CD4-positive, alpha-beta T cell treated with Interleukin-12 subunit alpha and Interleukin-12 subunit beta, for 1 hour (primary cell): ENCODE measurements at places on chromosomes 3 and 15.

DNA sequence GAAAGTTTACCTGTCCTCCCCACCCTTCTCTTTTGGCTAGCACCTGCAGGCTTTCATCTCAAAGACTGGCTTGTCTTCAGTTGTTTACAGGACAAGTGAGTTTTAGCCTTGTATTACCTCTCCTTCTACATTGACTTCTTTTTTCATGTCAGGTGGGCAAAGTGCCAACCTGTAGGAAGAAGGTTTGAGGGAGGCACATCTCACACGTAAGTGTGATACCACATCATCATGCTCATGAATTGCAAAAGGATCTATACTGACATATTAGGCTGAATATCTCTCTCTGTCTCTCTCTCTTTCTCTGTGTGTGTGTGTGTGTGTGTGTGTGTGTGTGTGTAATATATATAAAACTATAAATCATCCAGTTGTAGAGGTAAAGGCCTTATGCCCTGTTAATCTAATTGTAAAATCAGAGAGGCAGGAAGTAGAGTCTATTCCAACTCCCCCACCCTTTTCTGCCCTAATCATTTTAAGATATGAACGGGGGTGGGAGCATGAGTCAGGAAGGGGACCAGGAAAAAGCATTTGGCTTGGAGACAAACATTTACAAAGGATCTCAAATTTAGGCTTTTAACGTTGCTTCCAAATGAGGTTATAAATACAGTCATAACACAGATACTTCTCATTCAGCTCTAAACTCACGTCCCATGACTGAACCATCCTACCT is 107.0 kb upstream of the PFN2 start:
- no peak for DNase-seq

DNA sequence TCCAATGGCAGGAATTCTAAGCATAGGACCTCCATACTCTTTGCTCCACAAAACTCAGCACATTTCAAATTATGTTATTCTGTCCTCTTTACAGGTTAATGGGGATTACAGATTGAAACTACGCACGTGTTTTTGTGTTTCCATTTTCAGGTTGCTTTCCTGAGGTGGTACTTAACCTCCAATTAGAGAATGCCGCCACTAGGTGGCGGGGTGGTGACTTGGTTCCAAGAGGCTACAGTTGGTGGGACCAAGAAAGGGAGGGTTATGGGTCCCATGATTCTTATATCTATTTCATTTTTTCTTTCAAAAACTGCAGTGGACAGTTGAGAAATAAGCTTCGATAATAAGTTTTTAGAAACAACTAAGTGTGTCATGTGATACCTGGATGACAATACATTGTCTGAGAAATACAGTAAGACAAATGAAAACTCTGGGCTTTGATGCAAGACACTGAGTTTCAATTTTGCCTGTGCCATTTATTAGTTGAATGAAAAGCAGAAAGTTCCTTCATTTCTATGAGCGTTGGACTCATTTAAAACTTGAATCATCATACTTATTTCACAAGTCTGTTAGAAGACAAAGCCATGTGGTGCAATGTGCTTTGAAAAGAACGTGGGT is 539.0 kb downstream of the FGF12 start:
- DNase-seq = peak; percentile 32

GRCh38 chr15:69862540-69862939 is 235.2 kb downstream of the TLE3 start:
- no peak for DNase-seq

GRCh38 chr3:52805270-52806039 is 10.9 kb downstream of the ITIH3 start:
- no peak for DNase-seq

DNA sequence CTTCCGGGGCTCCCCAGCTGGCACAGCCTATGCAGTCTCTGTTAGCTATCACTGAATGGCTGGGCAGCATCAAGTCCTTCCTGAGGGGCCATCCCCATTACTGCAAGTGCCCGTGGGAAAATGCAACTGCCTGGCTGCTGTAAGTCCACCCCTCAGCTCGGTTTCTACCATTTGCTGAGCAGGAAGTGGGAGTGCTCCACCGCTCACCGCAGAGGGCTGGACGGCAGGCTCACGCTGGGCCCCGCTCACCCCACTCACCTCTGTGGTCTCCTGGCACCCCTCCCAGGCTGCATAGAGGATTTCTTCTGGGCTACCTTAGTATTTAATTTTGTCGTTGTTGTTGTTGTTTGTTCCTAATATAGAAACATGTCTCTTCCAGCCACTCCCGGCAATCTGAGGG is 270.2 kb downstream of the PLCL2 start:
- DNase-seq = peak; percentile 8

GRCh38 chr15:35437157-35437556 is 108.8 kb downstream of the DPH6 start:
- no peak for DNase-seq

GRCh38 chr3:138323971-138324370 is 5.7 kb downstream of the NME9 start:
- DNase-seq = no peak

- no peak for DNase-seq
Observed at GRCh38 chr15:49673861-49674260, 53.0 kb downstream of the DTWD1 start.

DNA sequence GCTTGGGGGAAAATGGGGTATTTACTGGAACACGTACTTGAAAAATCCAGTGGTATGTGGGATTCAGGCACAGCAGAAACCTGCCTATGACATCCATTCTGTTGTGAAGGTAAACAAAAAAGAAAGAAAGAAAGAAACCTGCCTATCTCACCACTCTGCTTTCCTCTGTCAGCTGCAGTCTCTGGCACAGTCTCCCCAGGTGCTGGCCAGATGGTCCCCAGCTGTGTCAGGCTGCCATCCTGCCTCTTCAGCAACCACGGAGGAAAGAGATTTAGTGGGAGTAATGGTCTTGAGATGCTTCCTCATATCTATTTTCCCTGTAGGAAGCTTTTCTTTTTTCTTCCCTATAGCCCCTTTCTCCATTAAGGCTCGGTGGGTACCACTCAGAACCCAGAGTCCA is 2.5 kb upstream of the PXYLP1 start:
- DNase-seq = no peak

GRCh38 chr3:195122261-195122660 is 148.7 kb downstream of the XXYLT1 start:
- DNase-seq = no peak

- no peak for DNase-seq
Observed at GRCh38 chr3:61802772-61803171, 241.4 kb downstream of the PTPRG start.

- DNase-seq = no peak
Observed at GRCh38 chr3:160400702-160401150, 1.3 kb downstream of the SMC4 start.

- no peak for DNase-seq
Observed at GRCh38 chr15:82174471-82175235, 87.9 kb downstream of the EFL1 start.

- DNase-seq = no peak
Observed at GRCh38 chr3:197212290-197212689, 86.1 kb downstream of the DLG1 start.

GRCh38 chr3:171806200-171807128 is 3.8 kb downstream of the PLD1 start:
- DNase-seq = no peak

- DNase-seq = no peak
Observed at GRCh38 chr3:190333961-190334360, 11.7 kb upstream of the CLDN1 start.

DNA sequence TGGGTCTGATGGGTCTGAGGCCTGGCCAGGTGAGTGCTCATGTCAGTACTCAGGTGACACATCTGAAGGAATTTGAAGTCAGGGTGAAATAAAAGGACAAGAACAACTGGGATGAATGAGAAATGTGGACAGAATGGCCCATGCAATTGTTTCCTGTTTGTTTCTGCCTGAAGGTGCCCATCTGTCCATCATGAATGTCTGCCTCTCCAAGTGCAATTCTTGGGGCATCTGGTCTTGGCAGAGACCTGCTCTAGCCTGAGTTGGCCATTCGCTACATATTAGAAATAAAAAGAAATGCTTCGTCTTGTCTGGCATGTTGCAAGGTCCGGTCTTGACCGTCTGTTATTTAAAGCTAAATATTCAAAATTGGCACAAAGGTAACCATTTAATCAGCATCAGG is 142.0 kb upstream of the AGBL1 start:
- DNase-seq = no peak

- DNase-seq = no peak
Observed at GRCh38 chr15:74120426-74120825, 10.0 kb upstream of the ISLR2 start.

- no peak for DNase-seq
Observed at GRCh38 chr3:9783954-9784353, 8.3 kb downstream of the TADA3 start.

DNA sequence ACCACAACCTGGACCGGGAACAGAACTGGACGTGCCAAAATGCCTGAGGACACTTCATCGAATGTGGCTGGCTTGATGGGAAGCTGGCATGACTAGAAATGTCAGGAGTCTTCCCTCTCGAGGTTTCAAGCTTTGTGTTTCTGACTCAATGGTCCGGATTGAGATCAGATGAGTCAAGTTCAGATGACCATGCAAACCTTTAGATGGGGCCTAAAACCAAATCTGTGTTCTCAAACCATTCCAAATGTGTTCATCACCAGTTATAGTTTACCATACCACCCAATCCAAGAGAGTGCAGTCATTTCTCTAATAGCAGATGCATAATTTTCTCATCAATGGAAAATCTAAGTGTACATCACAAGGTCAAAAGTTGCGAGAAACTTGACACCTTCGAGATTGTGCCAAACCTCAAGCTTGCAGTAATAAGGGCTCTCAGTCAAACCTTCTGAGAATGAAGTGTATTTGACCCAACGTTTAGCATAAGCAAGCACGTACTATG is 369.1 kb downstream of the RORA start:
- DNase-seq = no peak

DNA sequence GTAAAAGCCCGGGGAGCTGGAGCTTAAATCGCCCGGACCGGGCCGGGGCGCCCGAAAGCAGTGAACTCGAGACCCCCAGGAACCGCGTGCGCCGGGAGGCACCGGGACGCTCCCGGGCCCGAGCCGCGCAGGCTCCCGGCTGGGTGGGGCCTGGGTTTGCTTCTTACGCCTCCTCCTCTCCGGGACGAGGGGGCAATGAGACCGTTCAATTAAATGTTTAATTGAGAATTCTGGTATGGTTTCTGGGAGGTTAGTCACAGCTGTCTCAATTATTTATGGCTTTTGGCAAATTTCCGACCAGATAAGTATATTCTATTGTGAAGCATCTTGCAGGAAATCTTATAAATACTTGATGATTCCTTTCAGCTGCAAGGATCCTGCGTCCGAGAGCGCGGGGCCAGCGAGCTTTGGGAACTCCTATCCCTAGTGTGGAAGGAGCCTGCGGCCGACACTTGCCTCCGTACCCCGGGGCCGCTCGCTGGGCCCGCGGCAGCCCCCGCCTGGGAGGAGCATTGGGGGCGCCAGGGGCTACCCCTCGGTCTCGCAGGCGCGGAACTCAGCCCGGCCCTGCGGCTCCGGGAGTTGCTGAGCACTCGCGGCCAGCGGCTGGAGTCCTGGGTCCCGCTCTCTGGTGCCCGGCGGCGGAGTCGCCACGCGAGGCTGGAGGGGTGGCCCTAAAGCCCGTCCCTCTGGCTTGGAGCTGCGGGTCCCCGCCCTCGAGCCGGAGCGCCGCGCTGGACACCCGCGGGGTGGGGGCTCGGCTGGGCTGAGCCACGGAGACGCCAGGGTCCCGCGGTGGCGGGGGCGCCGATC is 10.3 kb downstream of the ISL2 start:
- no peak for DNase-seq

DNA sequence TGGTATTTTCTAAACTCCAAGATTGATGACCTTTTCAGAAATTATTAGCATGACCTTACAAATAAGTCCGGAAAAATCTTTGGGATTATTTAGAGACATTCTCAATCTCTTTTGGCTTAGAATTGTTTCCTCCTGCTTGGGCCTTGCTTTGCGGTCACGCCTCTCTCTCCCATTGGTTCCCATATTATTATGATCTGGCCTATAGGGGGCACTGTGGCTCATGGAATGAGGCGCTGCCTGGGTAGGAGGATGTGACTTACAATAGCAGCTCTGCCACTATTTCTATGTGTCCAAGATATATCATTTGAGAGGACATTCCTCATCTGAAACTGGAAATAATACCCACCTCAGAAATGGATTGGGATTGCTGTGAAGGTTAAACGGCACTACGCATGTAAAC is 464.9 kb downstream of the MFSD1 start:
- no peak for DNase-seq

- no peak for DNase-seq
Observed at GRCh38 chr3:133799794-133800585, 5.6 kb upstream of the SRPRB start.

DNA sequence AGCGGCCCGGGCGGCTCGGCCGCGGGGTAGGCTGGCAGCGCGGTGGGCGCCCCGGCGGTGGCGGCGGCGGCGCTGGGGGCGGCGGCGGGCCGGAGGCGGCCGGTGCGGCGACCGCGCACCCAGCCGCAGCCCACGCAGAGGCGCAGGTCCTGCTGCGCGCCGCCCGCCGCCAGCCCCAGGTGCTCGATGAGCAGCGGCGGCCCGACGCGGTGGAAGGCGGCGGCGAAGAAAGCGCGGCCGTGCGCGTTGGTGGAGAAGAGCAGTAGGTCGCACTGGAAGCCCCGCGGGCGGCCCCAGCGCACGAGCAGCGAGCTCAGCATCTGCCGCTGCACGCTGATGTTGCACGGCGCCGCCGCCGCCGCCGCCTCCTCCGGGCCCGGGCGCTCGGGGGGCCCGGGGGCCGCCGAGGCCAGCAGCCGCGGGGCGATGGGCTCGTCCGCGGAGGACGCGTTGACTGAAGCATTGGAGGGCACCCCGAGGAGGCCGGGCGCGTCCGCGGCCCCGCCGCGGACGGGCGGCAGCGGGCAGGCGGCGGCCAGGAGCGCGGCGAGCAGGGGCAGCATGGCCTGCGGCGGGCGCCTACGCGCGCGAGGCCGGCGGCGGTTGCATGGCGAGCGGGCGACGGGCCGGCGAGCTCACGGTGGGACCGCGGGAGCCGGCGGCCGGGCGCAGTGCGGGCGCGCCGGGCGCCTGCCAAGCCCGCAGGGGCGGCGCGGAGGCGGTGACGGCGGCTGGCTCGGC is 452 bp downstream of the TMEM158 start:
- DNase-seq = peak; percentile 14

- no peak for DNase-seq
Observed at GRCh38 chr15:26615927-26616302, 157.0 kb downstream of the GABRB3 start.

- no peak for DNase-seq
Observed at GRCh38 chr3:69422751-69423150, 36.9 kb upstream of the FRMD4B start.

DNA sequence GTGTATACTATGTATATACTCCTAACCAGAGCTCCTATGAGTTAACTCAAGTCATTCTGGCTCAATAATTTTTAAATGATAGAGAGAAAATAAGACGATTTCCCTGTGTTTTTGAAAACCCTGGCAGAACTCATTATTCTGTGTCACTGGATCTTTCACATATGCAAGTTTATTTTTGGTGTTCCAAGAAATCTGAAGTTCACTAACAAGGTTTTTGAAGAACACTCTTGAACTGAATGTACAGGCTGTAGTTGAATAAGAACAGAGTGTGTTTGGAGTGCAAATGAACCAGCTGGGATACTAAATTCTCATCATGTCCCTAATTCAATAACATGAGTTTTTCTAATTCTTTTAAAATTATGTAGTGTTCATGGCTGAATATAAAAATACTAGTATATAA is 466.9 kb upstream of the SUCLG2 start:
- DNase-seq = no peak
